ENCODE measurements at places on chromosomes 1 and 21.

DNA sequence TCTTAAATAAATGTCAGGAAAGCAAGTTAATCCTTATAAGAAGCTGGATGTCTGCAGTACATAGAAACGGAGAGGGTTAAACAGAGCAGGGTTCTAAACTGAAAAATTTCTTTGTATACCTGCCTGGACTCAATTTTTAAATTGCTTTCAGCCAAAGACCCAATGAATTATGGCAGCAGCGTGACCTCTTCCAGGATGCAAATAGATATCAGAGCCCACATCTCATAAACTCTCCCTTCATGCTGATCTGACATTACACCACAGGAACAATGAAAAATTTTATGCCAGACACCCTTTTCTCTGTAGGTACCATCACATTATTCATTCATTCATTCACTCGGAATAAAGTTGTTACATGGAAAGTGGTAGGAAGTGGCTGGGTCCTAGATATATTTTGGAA is 236.4 kb downstream of the NUF2 start:
- no peak for DNase-seq
- no peak overlapping the region for H3K4me3 ChIP-seq
- no peaks in the 10 kb centered on the region for H3K4me1 ChIP-seq
- H3K36me3 ChIP-seq, result no peaks in the 10 kb centered on the region
- H3K27ac ChIP-seq, result no peak overlapping the region

DNA sequence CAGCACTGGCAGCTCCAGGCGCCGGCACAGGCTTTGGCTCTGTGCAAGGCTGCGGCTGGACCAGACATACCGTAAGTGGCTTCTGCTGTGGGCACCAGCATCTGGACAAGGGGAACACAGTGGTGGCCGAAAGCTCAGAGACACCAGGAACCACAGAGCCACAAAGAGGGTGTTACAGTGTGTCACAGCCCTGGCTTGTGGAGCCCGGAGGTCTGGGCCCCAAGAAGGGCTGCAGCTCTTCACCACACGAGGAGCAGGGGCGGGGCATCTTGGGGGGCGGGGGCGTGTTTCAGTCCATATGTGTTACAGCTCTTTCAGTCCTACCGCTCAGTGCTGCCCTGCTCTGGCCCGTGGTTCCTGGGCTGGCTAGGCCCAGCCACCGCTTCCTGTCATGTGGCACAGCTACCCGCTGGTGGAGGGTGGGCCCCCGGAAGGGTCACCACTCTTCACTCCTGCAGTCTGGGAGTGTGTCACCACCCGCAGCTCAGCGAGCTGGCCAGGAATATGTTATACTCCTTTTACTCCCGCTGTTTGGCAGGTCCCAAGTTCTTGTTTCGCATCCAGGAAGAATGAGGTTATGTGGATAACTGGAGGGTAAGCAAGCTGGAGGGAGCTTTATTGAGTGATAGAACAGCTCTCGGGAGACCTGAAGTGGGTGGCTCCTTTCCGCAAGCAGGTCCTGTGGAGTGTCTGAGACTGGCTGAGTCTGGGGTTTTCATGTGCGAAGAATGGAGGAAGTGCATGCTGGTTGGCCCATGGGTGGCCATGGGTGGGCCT is 3.3 kb upstream of the LSM10 start:
- no peak for DNase-seq
- H3K27me3 ChIP-seq, result peaks cover 2% of the 10 kb centered on the region
- peaks cover 23% of the 10 kb centered on the region for H3K4me1 ChIP-seq
- H3K36me3 ChIP-seq, result peaks cover 12% of the 10 kb centered on the region
- peak overlapping the region; percentile 18 for H3K27ac ChIP-seq
- no peak overlapping the region for H3K4me3 ChIP-seq

- H3K4me1 ChIP-seq, result no peaks in the 10 kb centered on the region
- no peak for DNase-seq
- H3K4me3 ChIP-seq, result no peak overlapping the region
- H3K27ac ChIP-seq, result no peak overlapping the region
- H3K36me3 ChIP-seq, result no peaks in the 10 kb centered on the region
- H3K27me3 ChIP-seq, result no peaks in the 10 kb centered on the region
Observed at GRCh38 chr1:57819893-57820292, 396.0 kb upstream of the DAB1 start.

DNA sequence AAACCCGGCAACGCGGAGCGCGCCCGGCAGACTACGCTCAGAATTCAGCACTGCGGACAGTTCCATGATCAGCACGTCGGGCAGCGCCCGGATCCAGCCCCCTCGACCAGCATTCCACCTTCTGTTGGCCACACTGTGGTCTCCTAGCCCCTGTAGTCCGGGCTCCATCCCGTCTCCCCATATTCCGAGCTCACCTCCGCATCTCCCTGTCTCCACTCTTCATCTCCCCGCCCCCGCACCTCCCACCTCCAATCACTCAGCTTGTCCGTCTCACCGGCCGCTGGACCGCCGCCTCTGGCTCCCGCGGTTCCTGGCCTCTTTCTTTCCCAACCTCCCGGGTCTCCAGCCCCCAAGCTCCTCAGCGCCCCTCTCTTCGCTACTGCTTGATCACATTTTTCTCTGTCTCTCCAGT is 500 bp downstream of the EPHA10 start:
- peaks cover 2% of the 10 kb centered on the region for H3K36me3 ChIP-seq
- H3K27ac ChIP-seq, result peak overlapping the region; percentile 18

DNA sequence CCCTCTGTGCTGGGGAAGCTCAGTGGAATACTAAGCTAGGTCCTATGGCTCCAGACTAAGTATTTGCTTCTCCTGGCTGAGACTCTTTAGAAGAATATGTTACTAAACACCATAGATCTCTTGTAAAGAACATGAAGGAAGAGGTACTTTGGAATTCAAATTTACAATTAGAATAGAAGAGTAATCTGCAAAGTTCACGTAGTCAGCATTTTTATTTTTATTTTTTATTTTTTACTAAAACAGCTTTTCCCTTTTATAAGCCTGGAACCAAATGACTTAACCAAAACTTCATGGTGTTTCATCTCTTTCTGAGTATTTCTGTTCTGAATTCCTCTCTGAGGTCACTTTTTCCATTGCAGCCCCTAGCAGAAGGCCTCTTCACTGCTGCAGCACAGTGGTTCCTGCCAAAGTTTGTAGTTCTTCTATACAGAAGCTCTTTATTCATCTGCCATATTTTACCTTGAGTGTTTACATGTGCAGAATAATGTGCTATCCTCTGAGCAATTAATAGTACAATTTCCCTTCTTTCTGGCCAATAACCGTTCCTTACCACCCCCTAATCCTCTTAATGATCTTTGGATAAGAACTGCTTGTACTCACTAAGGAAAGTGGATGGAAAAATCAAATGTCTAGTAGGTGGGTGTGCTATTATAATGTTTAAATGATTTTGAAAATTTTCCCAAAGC is 27.2 kb downstream of the TSEN15 start:
- H3K27me3 ChIP-seq, result no peaks in the 10 kb centered on the region
- H3K27ac ChIP-seq, result peak overlapping the region; percentile 6
- DNase-seq, result no peak
- peaks cover 19% of the 10 kb centered on the region for H3K4me1 ChIP-seq

- H3K27ac ChIP-seq, result no peak overlapping the region
- no peak for DNase-seq
- no peak overlapping the region for H3K4me3 ChIP-seq
- H3K4me1 ChIP-seq, result peaks cover 17% of the 10 kb centered on the region
Observed at GRCh38 chr1:204287466-204287891, 72.2 kb downstream of the PLEKHA6 start.

- no peaks in the 10 kb centered on the region for H3K36me3 ChIP-seq
- H3K27ac ChIP-seq, result no peak overlapping the region
Observed at GRCh38 chr21:43812139-43812821, 22.9 kb downstream of the RRP1 start.

DNA sequence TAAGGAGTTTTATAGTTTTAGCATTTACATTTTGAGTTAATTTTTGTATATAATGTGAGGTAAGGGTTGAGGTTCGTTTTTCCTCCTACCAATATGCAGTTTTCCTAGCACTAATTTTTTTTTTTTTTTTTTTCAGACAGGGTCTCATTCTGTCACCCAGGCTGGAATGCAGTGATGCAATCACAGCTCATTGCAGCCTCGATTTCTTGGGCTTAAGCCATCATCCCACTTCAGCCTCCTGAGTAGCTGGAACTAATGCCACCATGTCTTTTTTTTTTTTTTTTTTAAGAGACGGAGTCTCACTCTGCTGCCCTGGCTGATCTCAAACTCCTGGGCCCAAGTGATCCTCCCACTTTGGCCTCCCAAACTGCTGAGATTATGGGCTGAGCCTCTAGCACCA is 2.5 kb upstream of the UBASH3A start:
- peaks cover 24% of the 10 kb centered on the region for H3K36me3 ChIP-seq
- H3K4me3 ChIP-seq, result peak overlapping the region; percentile 60
- H3K27me3 ChIP-seq, result no peaks in the 10 kb centered on the region
- no peak for DNase-seq

GRCh38 chr1:20079661-20080305 is 9.8 kb downstream of the PLA2G5 start:
- no peak for DNase-seq
- H3K36me3 ChIP-seq, result no peaks in the 10 kb centered on the region
- peaks cover 33% of the 10 kb centered on the region for H3K27me3 ChIP-seq
- no peak overlapping the region for H3K27ac ChIP-seq
- no peak overlapping the region for H3K4me3 ChIP-seq

DNA sequence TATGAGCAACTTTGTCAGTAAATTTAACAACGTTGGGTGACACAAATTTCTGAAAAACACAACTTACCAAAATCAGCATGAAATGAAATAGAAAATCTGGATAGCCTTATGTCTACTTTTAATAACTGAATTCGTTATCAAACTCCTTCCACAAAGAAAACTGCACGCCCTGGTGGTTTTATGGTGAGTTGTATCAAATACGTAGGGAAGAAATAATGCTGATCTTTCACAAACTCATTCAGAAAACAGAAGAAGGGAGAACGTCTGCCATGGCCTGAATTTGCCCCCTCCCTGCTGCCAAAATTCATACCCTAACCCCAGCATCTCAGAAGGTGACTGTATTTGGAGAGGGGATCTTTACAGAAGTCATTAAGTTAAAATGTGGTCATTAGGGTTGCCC is 50.0 kb upstream of the COL18A1 start:
- peaks cover 22% of the 10 kb centered on the region for H3K27me3 ChIP-seq
- no peaks in the 10 kb centered on the region for H3K36me3 ChIP-seq
- no peak overlapping the region for H3K4me3 ChIP-seq
- DNase-seq, result no peak
- peaks cover 7% of the 10 kb centered on the region for H3K4me1 ChIP-seq

DNA sequence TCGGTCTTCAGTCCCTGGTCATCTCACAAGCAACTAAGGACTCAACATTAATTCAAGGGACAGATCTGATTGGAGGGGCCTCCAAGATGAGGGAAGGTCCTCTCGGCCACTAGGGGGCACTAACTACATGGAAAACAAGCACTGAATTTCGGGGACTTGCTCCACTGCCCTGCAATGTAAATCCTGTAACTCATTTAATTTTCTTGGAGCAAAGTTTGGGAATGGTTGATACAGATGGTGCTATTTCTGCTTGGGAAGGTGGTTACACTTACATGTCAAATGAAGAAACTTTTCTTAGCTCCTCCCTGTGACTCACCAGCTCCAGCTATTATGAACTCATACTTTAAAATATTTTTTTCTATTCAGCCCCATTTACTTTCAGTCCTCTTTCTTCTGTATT is 97.4 kb upstream of the KCNJ15 start:
- DNase-seq, result peak; percentile 25
- H3K36me3 ChIP-seq, result no peaks in the 10 kb centered on the region
- no peaks in the 10 kb centered on the region for H3K4me1 ChIP-seq
- H3K4me3 ChIP-seq, result no peak overlapping the region

DNA sequence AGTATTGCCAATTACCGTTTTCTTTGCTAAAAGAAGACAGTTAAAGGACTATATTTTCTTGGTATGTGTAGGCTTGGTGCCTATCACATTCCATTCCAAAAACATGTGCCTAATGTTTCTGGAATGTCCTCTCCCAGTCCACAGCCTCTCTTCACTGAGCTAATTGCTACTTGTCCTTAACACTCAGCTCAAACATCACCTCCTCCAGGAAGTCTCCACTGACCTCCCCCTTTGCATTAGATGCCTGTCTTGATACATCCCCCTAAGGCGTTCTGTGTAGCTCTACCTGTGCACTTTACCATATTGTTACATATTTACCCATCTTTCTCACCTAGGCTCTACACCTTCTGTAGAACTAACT is 195.6 kb upstream of the CAMK1G start:
- H3K27ac ChIP-seq, result no peak overlapping the region
- H3K36me3 ChIP-seq, result no peaks in the 10 kb centered on the region
- H3K27me3 ChIP-seq, result peaks cover 2% of the 10 kb centered on the region
- DNase-seq, result no peak
- no peak overlapping the region for H3K4me3 ChIP-seq
- H3K4me1 ChIP-seq, result no peaks in the 10 kb centered on the region

DNA sequence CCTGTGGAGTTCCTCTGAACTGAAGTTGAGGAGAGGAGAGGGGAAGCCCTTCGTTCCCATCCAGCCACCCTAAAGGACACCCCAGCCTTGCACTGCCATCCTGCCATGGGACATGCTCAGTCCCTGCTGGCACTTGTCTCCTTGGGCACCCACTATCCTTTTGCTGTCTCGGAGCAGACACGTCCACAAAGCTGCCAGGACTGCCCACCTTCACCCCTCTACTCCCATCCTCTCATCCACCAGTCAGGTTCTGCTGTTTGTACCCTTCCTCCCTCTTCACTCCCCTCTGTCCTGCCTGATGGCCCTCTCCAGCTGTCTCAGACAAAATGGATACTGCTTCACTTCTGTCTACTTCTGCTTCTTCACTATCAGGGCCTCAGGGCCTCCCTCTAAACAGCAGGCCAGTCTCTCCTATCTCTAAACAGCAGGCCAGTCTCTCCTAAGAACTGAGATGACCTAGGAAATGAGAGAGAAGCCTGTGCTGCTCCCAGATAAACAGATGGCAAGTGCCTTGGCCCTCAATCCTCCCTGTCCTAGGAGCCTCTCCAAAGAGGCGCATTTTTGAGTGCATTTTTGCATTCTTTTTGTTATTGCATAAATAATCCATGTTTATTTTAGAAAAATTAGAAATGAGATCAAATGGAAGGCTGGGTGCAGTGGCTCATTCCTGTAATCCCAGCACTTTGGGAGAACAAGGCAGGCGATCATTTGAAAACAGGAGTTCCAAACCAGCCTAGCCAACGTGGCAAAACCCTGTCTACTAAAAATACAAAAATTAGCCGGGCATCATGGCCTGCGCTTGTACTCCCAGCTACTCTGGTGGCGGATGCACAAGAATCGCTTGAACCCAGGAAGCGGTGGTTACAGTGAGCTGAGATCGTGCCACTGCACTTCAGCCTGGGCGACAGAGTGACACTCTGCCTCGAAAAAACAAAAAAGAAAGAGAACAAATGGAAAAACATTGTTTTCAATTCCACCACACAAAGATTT is 4.4 kb upstream of the PYCR2 start:
- H3K4me3 ChIP-seq, result no peak overlapping the region
- H3K36me3 ChIP-seq, result no peaks in the 10 kb centered on the region
- H3K27ac ChIP-seq, result peak overlapping the region; percentile 30
- H3K27me3 ChIP-seq, result no peaks in the 10 kb centered on the region
